ENCODE measurements at places on chromosomes 16 and 17. TPM values are rescaled to one million over a fixed set of nuclear protein-coding genes. Genes with fewer than 3 reads are reported as not detected.

DNA sequence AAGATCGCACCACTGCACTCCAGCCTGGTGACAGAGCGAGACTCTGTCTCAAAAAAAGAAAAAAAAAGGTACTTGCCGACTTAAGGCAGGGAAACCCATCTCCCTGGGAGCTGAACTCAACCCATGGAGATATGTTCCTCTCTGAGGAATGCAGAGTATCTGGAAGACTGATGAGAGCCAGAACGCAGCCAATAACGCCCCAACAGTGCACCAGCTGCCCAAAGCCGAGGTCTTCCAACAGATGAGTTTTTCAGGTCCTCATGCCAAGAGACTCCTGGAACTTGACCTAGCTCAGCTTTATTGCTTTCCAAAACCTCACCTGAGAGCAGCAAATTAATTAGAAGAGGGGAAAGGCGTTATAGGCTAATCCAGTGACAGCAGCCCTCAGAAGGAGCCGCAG lies 9.4 kb downstream of the ELAC2 start:
- no peak for ATAC-seq

DNA sequence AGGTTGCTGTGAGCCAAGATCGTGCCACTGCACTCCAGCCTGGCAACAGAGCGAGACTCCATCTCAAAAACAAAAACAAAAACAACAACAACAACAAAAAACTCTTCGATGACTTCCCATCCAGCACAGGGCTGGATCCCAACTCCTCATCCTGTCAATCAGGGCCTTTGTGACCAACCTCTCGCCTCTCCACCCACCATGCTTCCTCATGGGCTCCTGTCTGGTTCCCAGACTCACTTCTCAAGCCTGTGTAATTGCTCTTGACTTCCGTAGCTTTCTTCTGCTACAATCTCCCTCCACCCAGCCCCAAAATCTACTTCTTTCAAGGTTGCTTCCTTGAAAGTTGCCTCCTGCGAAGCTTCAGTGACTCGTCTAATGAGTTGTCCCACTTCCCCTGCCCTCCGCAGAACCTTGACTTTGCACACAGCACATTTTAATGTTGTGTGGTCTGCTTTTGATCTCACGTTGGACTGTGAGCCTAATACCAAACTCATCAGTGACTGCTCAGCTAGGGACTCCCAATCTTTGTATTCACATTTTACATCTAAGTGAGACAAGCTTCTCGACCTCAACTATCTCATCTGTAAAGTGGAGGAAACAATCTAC lies 936 bp upstream of the RASL10B start:
- no peak for ATAC-seq

TMEM238L gene
- total RNA-seq = not detected

GRCh38 chr16:83990492-83990891 lies 22.4 kb downstream of the NECAB2 start:
- ATAC-seq = no peak

DNA sequence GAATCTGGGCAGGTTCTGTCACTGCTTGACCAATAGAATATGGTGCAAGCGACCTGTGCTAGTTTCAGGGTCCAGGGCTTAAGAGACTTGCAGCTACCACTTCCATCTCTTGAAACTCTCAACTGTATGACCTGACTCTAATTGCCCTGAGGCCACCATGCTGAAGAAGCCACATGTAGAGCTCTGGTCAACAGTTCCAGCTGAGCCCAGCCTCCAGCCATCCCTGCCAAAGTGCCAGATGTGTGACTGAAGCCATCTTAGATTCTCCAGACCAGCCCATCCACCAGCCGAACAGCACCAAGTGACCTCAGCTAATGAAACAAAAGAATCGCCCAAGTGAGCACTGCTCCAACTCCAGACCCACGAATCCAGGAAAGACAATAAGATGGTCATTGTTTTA lies 3.4 kb upstream of the MT2A start:
- ATAC-seq = no peak

DNA sequence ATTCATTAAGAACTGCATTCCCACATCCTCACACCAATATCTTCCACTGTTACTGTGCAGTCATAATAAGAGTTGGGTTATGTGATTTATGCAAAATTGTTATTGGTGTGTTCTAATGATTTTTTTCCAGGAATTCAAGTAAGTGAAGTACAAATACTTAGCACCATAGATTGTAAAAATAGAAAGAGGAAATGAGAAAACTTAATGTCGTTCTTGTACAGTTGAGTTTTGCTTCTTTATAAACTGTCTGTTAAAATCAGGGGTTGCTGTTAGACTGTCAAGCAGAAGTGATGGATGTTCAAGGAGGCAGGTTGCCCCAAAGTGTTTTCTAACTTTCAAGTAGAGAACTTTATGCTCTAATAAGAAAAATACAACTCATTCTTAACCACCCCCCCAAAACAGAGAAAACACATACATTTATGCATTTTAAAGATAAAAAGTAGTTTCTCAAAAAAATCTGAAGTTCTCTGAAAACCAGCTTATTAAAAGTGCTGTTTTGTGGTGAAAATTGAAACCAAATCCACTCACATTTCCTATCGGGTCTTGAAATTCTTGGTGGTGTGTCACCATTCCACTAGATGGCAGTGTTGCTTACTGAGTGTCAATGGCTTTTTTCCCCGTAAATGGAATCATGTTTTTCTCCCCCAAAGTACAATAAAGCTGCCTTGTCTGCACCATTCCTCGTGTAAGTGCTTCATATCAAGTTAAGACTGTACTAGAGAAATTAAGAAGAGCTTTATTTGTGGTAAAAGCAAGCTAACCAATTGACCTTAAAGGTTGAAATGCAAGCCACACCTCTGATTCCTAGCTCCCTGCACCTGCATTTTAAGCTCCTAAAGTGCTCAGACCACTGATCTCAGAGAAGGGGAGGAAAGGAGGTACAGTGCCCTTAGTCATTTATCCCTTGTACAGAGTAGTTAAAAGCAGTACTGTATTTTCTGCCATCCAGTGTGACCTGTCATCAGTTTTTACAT lies 4.7 kb upstream of the IGSF6 start:
- ATAC-seq = no peak

DNA sequence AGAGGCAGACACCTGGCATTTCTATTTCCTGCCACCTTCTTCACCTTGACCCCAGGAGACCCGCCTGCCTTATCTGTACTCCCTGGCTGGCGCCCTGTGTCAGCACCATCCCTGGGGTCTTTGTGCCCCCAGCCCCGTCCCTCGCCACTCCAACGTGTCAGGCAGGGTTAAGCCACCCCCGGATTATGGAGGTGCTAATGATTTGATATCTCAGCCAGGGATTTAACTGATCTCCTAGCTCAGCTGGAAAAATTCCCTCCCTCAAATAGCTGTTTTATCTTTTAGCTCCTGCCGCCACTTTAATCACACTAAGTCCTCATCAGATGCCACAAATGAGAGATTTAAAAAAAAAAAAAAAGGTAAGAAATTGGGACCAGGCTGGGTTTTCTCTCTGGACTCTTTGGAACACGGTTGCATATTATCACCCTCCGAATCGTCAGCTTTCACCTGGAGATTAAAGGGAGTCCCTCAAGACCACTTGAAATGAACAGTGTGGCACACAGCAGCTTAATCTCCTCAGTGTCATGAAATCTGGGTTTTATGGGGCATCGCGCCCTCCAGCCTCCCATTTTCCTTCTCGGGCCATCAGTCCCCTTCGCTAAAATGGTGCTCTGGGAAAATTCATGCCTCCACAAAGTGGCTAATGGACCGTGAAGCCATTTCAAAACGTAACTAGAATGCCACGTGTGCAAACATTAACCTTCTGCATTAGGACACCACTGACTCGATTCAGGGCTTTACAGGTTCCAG lies 26.2 kb upstream of the WFDC1 start:
- no peak for ATAC-seq

HBA1 gene
- 0.68 TPM for total RNA-seq

DNA sequence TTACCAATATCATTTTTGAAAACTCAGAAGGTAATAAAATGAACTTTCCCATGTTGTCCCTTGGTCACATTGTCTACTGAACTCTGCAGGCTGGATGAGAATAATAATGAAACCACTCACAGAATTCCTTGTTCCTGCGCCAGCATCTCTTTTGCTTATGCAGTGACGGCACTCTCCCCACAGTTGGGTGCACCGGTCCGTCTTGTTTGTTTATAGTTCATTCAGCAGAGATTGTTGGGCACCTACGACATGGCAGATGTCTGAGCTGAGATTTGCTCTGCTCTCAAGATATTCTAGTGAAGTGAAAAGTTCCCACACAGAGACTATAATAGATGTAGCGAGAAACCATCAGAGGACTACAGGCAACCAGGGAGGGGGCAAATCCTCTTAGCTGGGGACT lies 375.7 kb upstream of the CDH11 start:
- no peak for ATAC-seq

GRCh38 chr17:29588562-29589411 lies 661 bp downstream of the GIT1 start:
- peak; percentile 5 for ATAC-seq

DNA sequence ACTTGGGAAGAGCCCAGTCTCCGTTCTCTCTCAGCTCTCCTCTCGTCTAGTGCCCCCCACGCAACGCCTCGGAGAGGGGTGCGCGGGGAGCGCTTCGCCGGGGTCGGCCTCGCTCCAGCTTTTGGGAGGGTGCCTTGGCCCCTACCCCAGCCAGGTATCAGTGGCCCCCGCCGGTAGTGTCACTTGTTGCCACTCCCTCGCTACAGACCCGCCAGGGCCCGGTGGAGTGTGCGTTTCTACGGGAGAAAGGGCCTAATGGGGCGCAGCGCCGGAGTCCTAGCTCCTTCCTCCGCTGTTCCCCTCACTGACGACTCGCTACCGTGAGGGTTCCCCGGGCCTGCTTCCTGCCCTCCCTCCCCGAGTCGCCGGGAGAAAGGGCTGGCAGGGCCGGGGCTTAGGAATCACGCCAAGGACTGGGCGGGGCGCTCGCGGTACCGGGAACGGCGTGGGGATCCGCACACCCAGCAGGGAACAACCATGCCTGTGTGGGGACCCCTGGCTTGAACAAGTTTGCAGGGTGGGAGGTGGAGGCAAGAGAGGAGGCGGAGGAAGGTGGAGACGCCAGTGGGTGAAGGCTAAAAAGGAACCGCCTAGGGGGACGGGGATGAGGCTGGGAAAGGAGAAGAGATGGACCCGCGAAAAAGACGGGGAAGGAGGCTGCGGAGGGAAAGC lies 997 bp upstream of the CDH11 start:
- ATAC-seq = peak; percentile 35

KRTAP4-4 gene
- not detected for total RNA-seq

AOC2 gene
- total RNA-seq = 2.7 TPM

- no peak for ATAC-seq
Measured at GRCh38 chr17:35046740-35047283, 16.7 kb downstream of the RFFL start.

QPRT gene
- 37.7 TPM for total RNA-seq

GRCh38 chr17:40529991-40530390 lies 28.6 kb upstream of the TNS4 start:
- ATAC-seq = no peak

DNA sequence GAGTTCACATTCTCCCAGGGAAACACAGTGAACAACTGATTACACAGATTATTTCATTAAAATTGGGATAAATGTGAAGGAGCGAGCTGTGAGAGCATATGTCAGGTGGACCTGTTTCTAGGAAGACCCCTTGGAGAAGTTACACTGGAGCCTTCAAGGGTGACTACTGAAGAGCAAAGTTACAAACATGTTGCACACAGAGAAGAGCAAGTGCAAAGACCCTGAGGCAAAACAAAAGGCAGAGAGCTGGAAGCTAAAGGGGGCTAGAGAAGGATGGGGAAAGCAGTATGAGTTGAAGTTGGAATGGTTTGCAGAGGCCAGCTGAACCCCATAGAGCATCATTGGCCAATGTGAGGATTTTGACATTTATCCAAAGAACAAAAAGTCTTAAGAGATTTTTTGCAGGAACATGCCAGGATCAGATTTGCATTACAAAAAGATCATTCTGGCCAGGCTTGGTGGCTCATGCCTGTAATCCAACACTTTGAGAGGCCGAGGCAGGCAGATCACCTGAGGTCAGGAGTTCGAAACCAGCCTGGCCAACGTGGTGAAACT lies 14.1 kb downstream of the PDZD9 start:
- no peak for ATAC-seq

- no peak for ATAC-seq
Measured at GRCh38 chr16:56428091-56428490, 2.7 kb upstream of the AMFR start.

TBC1D3H gene
- total RNA-seq = 3.1 TPM

SPEM3 gene
- 0.41 TPM for total RNA-seq

GRCh38 chr16:67183284-67183626 lies 508 bp downstream of the MATCAP1 start:
- no peak for ATAC-seq

NIP7 gene
- 44.6 TPM for total RNA-seq

- ATAC-seq = no peak
Measured at GRCh38 chr17:32235588-32235987, 30.0 kb upstream of the RHBDL3 start.

MGAT5B gene
- 2.1 TPM for total RNA-seq

FBXW10 gene
- 0.85 TPM for total RNA-seq

RAB11FIP4 gene
- total RNA-seq = 22.7 TPM

PSME3 gene
- 33.8 TPM for total RNA-seq

DNA sequence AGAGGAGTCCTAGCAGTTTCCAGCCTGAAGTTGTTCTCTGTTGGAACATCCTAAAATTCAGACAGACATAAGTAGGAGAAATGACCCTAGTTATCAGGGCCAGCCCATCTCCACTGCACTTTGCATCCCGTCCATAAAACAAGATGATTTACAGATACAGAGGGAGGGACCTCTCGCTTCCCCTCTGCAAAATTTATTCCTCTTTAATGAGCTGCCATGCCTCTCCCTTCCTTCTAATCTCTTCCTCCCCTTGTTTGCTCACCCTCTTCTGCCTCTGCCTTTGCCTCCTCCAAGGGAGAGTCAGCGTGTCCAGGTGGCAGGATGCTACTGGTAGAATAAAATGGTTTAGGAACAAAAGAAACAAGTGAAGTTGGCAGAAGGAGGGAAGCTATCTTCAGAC lies 351.3 kb downstream of the SOX9 start:
- ATAC-seq = peak; percentile 32

DNA sequence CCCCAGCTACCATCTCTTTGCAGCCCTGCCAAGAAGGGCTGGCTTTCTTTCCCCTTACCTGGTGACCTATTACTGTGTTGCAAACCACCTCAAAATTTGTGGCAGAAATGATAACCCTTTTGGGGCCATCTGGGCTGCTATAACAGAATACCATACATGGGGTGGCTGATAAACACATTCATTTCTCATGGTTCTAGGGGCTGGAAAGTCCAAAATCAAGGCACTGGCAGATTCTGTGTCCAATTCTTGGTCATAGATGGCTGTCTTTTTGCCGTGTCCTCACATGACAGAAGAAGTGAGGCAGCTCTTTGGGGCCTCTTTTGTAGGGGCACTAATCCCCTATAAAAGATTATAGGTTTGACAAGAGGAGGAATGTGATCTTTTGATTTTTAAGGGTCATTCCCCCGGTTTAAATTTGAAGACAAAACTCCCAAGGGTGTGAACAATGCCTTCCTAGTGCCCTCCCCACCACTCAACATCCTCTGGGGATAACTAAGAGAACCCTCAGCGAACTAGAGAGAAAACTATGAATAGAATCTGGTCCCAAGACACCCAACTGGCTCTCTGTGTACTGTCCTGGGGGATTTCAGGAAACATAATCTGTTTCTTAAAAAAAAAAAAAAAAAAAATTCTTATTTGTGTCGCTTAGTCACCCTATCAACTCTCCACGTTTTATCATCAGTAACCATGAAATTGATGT lies 1.7 kb upstream of the METTL22 start:
- no peak for ATAC-seq

TVP23A gene
- total RNA-seq = 5.1 TPM

GINS3 gene
- total RNA-seq = 2.4 TPM

GRCh38 chr17:2214047-2214928 lies 89.3 kb downstream of the SMG6 start:
- ATAC-seq = peak; percentile 93

GRCh38 chr16:53458635-53459034 lies 24.4 kb downstream of the RBL2 start:
- ATAC-seq = no peak

HYDIN gene
- total RNA-seq = 3.9 TPM

GRCh38 chr16:60776281-60776680 lies 1260.0 kb downstream of the CDH8 start:
- ATAC-seq = no peak
